ENCODE measurements at places on chromosomes 16 and 17.

DNA sequence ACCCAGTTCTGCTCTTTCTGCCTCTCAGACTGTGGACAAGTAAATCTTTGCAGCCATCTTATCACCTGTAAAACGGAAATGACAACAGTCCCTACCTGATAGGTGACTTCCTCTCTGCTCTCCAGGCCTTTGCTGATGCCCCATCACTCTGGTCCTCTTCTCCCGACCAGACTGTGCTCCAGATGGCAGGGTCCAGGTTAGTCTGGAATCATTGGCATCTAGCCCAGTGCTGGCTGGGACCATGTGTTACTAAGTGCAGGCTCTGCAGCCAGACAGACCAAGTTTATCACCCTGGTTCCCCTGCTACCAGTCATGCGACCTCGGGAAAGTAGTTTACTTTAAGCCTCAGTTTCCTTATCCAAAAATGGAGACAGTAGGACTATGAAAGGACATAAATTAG lies 1.8 kb upstream of the NUBP1 start:
- DNase-seq: peak; percentile 51

DNA sequence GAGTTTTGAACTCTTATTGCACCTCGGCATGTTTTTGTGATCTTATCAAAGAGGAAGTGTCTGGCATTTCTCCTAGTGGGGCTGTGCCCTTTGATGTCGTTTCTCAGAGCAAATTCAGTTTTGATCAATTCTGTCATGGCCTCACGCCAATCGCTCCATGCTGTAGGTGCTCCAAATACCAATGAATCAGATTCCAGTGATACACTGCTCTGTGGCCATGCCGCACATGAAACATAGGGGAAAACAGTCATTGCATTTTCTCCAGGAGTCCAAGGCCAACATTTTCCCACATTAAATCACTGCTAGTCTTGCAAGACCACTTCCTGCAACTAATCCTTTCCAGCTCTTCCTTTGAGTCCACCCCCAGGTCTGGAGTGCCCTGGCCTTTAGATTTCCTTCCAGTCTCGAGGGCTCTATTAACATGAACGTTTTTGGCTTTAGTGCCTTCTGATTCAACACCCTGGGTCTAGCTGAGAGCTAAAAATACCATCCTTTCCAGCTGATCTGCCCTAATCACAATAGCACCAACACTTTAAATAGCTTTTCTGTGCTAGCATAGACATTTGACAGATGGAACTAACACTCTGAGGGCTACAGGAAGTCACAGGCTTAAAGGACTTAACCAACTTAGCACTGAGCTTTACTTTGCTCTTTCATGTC lies 18.2 kb upstream of the RASL10B start:
- peak; percentile 86 for DNase-seq

- DNase-seq: peak; percentile 32
Observed at GRCh38 chr17:7650509-7651096, at the start of gene ATP1B2. ATP1B2 (plus strand) TSS chr17:7650926; CDS start chr17:7651519, 593 bp downstream.

- DNase-seq: no peak
Observed at GRCh38 chr17:1074886-1075605, 78.1 kb downstream of the TIMM22 start.

GRCh38 chr16:85091522-85091910 lies 20.8 kb downstream of the CIBAR2 start:
- no peak for DNase-seq

- DNase-seq: no peak
Observed at GRCh38 chr16:24189941-24190340, 66.2 kb upstream of the CACNG3 start.

- DNase-seq: no peak
Observed at GRCh38 chr16:75010427-75010826, 11.6 kb downstream of the ZNRF1 start.

GRCh38 chr17:66775271-66775670 lies 59.6 kb upstream of the CACNG5 start:
- peak; percentile 17 for DNase-seq

GRCh38 chr17:56918916-56919315 lies 5.1 kb upstream of the TRIM25 start:
- DNase-seq: no peak

DNA sequence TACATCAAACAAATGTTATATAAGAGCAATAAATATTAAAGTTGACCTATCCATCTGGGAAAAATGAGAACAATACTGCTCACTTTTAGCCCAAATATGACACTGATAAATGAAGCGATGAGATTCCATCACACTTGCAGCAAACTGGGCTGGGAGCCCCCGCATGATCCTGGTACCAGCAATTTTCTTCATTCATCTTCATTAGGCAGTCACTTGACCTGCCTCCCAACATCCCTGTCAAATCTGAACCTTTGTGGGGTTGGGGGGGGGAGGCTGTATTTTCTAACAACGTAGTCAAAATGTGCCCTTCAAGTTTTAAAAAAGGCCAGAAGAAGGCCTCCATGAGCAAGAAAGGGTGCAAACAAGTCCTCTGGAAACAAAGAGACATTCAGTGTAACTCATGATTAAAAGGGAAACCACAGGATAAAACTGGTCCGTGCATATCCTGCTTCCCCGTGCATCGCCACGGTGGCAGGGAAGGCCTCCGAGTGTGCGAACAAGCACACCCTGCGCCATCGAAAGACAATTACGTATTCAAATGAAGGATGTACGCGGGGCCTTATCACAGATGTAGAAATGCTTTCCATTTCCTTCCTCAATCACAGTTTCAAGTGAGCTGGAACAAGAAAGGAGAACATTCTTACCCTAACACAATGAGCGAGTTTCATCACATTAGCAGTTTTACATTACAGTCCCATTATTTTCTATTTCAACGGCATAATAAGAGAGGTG lies 48.4 kb downstream of the TOX3 start:
- no peak for DNase-seq

- DNase-seq: no peak
Observed at GRCh38 chr16:19400711-19401110, 17.0 kb upstream of the TMC5 start.

DNA sequence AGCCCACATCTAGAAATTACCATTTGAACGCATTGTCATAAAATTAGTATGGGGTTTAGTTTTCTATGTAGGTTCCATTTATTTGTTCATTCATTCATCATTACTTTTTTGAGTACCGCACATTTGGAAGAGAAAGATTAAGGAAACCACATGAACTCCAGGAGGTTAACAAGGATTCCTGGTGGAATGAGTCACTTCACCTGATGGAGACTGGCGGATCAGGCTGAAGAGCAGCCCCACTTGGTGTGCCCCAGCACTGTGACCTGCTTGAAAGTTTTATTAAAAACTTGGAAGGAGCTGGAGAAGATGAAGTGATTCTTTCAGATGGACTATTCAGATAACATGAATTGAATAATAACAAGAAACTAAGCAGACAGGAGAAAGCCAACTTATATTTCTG lies 293.6 kb upstream of the CDH11 start:
- peak; percentile 89 for DNase-seq

DNA sequence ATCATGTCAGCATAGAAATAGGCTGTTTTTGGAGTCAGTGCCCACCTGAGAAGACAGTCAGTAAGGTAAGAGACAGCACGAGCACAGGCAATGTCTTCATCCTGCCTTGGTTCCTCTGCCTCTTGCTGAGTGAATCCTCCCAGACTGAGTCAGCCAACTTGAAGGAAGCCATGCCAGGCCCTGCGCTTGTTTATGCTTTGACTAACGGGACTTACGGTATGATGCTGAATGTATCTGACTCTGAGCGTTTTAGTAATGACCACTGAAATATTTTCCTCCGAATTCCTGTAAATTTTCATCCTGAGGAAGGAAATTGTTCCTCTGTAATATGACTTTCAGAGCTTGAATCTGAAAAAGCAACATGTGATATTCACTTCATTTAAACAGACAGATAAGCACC lies 18.0 kb downstream of the C17orf67 start:
- DNase-seq: no peak

DNA sequence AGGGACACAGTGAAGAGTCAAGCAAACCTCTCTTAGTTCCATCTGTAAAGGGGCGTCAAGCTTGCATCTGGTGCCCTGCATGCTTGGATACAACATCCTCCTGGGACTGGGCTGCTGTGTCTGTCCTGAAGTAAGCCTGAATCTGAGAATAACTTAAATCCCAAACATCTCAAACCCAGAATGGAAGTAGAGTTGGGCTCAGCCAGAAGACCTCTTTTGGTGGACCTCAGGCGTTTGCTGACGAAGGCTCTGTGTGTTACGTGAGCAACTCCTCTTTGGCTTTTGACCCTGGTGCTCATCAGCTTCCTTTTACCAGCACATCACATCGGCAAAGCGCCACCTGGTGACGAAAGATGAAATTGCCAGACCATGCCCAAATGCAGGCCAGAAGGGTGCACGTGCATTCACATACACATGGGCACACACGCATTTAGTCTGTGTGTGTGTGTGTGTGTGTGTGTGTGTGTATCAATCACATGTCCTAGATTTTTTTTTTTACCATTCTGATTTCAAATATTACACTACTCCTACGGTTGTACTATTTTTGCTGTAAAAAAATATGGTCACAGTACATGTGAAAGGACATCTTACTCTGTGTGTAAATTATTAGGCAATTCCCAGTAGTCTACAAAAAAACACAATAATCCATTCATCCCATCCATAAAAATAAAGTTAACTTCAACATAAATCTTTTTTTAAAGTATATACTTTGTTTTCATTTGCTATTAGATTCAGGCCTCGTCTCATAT lies 41.1 kb upstream of the FOXJ1 start:
- peak; percentile 83 for DNase-seq

- peak; percentile 39 for DNase-seq
Observed at GRCh38 chr17:561116-561515, 153.5 kb downstream of the VPS53 start.

- DNase-seq: no peak
Observed at GRCh38 chr17:18143044-18143936, 34.7 kb downstream of the MYO15A start.

GRCh38 chr17:3663102-3664011 lies 5.0 kb downstream of the TAX1BP3 start:
- DNase-seq: no peak

GRCh38 chr17:80119839-80120238 lies 18.5 kb downstream of the GAA start:
- DNase-seq: no peak

GRCh38 chr16:27945233-27945973 lies 118.1 kb downstream of the GSG1L start:
- no peak for DNase-seq

Data from RPMI7951 (cell line).